NCI-H1417 treated with DMSO at 0.1 percent for 48 hours (cell line): ENCODE measurements at places on chromosomes 16 and 17.

DNA sequence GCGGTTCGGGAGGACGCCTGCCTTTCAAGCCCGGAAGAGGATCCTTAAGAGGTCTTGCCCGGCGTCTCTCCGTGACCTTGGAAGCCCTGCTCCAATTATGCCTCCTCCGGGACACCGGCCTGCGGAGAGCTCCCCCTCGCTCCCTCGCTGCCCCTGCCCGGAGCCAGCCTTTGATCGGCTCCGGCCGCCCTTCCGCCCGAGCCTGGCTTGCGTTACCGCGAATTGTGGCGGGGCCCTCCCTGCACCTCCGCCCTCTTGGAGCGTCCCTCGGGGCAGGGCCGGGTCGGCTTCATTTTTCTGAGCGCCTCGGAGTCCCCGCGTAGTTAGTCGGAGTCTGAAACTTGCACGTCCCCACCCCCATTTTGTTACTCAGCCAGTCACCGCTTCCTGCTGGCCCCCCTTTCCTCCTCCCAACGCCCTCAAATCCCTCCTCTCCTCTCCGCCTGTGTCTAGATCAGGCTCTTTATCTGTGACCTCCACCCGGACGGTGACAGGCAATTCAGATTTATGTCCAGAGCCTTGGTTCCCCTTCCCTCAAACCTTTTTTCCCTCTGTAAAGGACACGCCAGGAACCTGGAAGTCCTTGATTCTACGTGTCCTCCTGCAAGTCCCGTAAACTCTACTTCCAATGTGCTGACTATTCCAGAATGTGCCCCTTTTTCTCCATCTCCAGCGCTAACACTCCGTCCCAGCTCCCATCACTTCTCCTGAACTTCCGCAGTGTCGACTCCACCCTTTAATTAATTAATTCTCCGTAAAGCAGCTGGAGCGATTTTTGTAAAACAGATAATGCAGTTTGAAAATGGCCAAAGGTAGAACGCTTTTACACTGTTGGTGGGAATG lies 569 bp upstream of the RABEP2 start:
- no peak for DNase-seq

DNA sequence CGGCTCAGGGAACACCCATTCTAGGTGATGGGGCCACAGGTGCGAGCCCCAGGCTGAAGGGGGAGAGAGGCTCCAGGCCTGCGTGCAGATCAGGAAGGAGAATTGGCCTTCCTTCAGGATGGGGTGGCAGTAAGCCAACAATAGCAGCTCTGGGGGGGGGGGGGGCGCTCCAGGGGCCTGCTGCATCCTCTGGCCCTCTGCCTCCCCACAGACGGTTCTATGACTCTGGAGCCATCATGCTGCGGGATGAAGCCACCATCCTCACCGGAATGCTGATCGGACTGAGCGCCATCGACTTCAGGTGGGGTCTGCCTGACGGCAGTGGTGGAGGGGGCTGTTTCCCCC lies 6.1 kb downstream of the RUNDC3A start:
- DNase-seq = no peak

DNA sequence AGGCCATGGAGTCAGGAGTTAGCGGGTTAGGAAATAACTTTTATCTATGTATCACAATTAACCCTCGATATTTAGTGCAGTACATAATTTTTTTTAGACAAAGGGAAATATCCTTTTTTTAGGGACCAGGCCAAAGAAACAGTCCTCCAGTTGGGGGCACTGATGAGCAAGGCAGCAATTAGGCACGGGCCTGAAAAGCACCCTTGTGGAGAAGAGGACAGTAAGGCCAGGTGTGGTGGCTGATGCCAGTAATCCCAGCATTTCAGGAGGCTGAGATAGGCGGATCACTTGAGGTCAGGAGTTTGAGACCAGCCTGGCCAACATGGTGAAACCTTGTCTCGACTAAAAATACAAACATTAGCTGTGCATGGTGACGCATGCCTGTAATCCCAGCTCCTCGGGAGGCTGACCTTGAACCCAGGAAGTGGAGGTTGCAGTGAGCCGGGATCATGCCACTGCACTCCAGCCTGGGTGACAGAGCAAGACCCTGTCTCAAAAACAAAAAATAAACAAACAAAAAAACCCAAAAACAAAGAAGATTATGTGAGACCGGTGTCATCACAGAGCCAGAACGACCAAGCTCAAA lies 158.3 kb upstream of the NOL11 start:
- DNase-seq = no peak

DNA sequence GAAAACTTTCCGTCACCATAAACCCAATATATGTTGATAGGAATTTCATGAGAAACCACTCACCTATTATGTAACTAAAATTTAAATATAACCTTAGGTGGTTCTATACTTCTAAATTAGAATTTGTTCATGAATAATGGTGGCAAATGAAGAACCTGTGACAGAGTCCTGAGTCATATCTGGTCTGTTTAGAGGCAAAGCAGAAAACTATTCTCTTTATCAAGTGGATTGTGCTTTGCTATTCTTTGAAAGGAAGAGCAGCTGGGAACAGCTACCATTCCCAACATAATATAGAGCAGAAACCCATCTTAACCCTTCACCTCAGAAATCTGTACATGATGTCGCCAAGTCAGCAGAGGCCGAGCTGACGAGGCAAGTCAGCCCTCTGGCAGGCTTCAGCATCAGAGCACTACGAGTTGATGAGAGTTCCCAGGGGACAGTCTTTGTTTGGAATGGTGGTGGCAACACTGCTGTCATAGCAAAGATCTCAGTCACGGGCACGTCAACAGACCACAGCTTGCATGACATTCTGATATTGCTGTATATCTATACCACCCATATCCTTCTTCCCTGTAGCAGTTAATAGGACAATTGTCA lies 631.9 kb upstream of the CA10 start:
- no peak for DNase-seq

- no peak for DNase-seq
Measured at GRCh38 chr16:77816293-77816692, 27.9 kb downstream of the VAT1L start.
